ENCODE measurements at places on chromosomes 1 and 21.

DNA sequence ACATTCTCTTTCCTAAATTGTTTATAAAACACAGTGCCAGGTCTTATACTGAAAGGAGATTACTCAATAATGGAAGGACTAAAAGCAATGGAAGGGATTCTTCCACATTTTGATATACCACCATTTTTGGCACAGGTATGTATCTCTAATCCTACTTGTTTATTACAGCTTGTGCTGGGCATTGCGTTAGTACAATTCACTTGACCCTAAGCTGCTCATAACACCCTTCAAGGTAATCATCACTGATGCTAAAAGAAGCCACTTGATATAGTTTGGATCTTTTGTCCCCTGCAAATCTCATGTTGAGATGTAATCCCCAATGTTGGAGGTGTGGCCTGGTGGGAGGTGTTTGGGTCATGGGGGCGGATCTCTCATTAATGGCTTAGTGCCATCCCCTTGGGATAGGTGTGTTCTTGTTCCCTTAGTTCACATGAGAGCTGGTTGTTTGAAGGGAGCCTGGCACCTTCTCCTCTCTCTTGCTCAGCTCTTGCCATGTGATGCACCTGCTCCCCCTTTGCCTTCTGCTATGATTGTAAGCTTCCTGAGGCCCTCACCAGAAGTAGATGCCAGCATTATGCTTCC lies 71.1 kb downstream of the NIBAN1 start:
- DNase-seq, result no peak

- DNase-seq, result no peak
These were observed 11.4 kb upstream of the PRMT2 start for GRCh38 chr21:46624050-46624449.

DNA sequence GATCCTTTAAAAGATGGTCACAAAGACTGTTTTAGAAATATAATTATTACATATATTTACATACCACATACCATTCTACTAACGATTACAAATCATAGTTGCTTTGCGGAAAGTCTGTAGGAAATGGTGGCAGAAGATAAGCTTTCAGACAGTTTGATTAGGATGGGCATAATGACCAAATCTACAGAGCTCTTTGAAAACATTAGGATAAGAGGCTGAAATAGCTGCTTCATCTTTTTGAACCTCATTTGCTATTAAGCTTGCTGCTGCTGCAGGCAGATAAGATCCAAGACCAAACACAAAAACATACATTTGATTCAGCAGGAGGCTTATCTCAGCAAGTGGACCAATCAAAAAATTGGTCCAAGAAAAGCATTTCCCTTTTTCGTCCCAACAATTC lies 47.1 kb downstream of the DDAH1 start:
- no peak for DNase-seq

- DNase-seq, result no peak
These were observed 6.2 kb upstream of the KCNA10 start for GRCh38 chr1:110525249-110525595.

- no peak for DNase-seq
These were observed 69.8 kb downstream of the TNR start for GRCh38 chr1:175673371-175674150.

DNA sequence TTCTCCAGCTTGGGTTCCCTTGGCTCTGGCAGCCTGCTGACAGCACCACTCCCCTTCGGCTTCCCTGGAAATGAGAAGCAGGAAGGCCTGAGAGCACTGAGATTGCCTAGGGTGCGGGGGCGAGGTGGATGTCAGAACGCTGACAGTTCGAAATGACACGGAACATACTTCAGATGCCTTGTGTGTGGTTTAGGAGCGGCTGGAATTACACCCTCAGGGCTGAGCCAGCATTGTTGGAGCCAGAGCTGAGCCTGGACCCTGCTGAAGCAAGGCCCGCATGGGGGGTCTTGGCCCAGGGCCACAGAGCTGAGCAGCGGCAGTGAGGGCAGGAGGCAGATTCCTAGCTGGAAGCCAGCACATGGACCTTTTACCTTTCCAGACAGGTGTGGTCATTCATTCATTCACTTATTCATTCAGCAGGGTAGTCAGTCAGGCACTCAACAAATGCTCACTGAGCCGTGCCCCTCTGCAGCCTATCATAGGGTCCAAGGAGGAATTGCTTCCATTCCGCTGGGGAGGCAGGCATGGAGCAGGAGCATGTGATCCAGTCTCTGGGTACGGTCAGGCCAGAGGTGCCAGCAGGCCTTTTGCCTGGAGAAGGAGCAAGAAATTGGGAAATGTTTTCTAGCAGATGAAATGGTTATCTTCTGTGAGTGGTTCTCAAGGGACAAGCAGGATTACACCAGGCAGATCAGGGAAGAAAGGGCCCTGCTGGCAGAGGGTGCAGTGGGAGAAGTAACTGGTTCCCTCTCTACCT lies 6.6 kb upstream of the FOXE3 start:
- DNase-seq, result no peak

GRCh38 chr1:245457562-245457961 lies 302.8 kb downstream of the KIF26B start:
- no peak for DNase-seq

GRCh38 chr1:59919746-59920145 lies 6.8 kb downstream of the CYP2J2 start:
- DNase-seq, result no peak

DNA sequence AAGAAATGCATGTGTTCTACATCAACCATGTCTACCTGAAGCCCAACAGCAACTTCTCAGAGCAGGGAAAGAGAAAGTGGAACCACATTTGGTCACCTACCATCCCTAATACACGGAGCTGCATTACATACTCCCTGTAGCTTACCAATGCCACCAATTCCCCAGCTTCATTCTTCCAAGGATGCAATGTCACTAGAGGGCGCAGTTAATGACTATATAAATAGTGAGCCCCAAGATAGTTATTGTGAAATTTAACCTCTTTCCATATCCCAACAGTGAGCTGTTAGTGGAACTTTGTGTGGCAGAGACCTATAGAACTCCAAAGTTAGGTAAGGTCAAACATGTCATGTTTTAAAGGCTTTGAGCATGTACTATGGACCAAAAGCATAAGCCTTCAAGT lies 618.3 kb downstream of the SMYD3 start:
- no peak for DNase-seq

- no peak for DNase-seq
These were observed 47.7 kb downstream of the NMNAT2 start for GRCh38 chr1:183370399-183371058.

- no peak for DNase-seq
These were observed 207.1 kb downstream of the AKT3 start for GRCh38 chr1:243642936-243643335.

DNA sequence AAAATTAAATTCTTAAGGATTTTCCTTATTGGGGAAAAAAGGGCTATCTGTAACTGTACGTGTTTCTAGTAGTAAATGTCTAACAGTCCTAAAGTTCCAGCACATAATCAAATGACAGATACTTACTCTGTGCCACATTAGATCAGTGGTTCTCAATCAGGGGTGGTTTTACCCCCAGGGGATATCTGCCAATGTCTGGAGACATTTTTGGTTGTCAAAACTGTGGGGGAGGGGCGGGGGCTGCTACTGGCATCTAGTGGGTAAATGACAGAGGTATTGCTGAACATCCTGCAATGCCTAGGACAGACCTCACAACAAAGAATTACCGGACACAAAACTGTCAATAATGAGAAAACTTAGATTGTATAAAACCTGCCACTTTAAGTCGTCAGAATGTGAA lies 33.4 kb upstream of the PTPRC start:
- DNase-seq, result no peak

DNA sequence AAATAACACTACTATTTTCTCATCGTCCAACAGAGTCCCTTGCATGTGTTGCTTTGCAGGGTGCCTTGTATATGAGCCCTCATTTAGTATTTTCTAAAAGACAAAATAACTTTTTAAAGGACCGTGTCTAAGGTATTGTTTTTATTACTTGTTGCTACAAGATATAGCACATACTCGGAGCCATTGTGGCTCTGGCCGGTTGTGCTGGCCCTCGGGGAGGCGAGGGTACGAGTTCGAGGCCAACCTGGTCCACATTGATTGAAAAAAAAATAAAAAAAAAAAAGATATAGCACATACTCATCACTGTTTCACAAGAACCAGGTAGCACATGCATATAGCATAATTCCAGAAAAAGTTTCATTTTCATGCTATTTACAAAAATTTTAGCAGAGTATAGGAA lies 869.2 kb downstream of the MRPL39 start:
- DNase-seq, result no peak

DNA sequence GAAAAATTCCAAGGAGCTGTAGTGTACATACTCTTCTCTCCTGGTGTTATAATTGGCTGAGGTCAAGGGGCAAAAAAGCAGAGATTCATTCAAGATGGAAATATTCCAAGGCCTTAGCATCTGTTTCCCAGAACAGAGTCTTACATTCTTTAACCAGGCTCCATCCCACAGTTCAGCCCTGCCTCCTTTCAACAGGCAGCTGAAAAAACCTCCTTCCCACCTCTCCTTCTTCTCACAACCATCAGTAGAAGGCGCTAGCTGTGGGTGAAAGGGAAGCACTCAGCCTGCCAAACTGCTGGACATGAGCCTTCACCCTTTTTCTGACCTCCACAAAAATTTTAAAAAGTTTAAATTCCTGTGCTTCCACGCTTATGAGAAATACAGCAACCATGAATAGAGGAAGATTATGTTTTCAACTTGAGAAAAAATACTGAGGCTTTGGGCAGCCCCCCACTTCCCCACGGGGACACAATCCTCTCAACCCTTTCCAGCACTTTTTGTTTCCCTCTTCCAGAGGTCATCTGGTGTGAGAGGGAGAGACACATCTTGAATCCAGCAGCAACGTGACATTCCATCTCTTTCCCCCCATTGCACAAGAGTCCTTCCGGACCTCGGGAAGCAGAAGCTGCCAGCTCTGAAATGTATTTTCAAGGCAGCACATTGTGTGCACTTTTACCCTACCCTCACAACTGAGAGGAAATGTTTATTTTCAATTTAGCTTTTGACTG lies 43.2 kb upstream of the FMO2 start:
- DNase-seq, result no peak

- DNase-seq, result no peak
These were observed 170.1 kb downstream of the SIPA1L2 start for GRCh38 chr1:232459826-232460225.

GRCh38 chr1:202952099-202952498 lies 6.0 kb downstream of the ADIPOR1 start:
- no peak for DNase-seq

DNA sequence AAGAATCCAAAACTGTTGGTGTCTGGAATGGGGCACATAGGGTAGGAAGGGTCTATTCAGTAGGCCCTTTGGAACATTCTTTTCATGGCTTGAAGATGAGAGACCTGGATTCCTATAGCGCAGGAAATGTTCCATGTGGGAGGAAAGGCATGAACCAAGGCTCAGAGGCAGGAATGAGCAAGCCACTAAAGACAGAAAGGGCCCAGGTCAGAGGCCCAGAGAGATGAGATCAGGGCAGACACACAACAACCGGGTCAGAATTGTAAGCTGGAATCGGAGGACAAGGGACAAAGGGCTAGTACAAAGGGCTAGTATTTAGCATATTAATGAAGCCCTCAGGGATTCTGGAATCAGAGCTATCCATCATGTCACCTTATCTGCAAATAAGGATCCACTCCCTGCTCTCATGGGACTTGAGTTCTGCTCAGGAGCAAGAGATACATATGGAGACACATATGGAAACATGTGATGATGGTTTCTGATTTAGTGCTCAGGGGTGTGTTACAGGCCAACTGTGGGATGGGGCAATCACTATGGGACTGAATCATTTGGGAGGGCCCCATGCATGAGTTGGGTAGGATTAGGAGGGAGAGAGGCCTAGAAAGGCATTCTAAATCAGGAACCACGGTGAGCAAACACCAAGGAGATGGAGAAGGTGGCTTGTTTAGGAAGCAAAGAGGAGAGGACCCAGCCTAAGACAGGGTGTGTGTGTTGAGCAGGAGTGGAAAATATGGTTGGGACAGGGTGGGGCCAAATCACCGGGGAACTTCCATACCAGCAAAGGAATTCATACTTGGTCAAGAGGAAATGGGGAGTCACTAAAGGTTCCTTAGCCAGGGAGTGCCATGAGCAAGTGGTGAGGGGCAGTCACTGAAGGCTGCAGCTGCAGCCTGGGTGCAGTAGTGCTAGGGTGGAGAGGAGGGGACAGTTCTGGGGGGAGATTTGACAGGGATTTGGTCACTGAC lies 8.6 kb downstream of the NECTIN4 start:
- no peak for DNase-seq

DNA sequence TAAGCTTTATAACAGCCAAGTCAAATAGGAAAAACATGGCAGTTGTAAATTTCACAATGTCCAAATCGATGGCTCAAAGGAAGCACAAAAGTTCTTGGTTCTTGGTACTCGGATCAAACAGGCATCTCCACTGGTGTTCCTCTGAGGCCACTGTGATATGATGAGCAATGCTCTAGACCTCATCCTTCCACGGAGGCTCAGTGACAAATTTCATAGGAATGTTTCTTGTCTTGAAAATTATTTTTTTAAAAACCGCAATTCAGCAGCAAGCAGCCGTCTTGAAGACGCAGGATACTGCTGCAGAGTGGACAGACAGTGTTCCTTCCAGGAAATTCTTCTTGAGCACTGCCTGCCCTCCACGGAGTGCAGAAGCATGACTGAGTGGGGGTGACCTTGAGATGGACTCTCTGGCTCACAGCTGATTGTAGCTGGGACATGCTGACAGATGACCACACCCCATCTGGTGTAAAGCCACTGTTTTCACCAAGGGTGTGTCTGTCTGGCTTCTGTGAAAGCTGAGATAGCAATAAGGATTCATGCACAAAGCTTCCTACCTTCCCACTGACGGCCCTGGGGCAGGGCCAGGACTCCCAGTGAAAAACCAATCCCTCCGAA lies 61.9 kb downstream of the TIAM1 start:
- DNase-seq, result no peak

DNA sequence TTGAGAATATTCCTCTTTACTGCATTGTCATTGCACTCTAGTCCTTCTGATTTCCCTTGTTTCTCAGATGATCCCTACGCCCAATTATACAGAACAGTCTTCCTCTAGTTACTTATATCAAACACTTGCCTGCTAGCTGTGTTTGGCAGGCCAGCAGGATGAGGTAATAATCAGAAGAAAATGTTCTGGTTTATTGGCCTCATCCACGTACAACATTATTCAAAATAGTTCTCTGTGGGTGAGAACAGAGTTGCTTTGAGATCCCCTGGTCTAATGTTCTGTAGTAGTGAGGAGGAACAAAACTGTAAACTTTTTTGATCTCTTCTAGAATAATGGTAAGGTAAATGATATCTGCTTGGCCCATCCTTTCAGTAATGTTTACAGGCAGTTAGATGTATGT lies 22.3 kb upstream of the C1orf105 start:
- DNase-seq, result no peak

DNA sequence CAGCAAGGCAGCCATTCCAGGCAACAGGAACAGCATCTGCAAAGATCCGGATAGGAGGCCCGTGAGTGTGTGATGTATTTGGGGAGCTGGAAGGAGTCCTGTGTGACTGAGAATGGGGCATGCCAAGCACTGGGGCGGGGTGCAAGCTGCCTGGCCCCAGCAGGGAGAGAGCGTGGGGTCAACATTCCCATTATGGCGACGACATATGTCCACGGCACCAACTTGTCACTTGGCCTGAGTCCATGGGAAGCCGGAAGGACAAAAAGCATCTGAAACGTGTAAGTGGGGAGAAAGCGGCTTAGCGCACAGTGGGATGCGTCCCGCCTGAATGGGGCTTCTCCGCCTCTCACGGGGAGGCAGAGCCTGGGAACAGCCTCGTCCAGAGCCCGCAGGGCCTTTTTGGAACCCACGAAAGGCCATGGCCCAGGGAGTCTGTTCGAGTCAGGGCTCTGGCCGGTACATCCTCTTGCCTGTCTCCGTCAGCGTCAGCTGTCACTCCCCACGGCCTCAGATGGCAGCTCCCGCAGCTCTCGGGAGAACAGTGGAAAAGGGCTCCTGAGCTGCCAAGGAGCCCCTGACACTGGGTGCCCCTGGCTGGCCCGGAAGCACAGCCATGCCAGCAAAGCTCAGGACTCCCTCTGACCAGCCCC lies 12.4 kb downstream of the EPHB2 start:
- no peak for DNase-seq
